ENCODE measurements at places on chromosomes 1 and 21. TPM values are rescaled to one million over a fixed set of nuclear protein-coding genes. Genes with fewer than 3 reads are reported as not detected.

The SLC2A5 gene
- total RNA-seq: 0.13 TPM

The PRDM16 gene
- total RNA-seq: 0.31 TPM

The CLDN17 gene
- total RNA-seq: not detected

The FCGR3A gene
- total RNA-seq: not detected

The CPLANE2 gene
- total RNA-seq: 3.8 TPM

The FAM78B gene
- total RNA-seq: 0.31 TPM

The NPHS2 gene
- total RNA-seq: not detected

The REN gene
- not detected for total RNA-seq

The ANKRD45 gene
- not detected for total RNA-seq

The FAM3B gene
- not detected for total RNA-seq

The IFI16 gene
- 4.8 TPM for total RNA-seq

The DENND2D gene
- 1.6 TPM for total RNA-seq

The CRYBG2 gene
- total RNA-seq: 0.90 TPM

The VAV3 gene
- 1.4 TPM for total RNA-seq

The RBM11 gene
- total RNA-seq: not detected

The SUSD4 gene
- total RNA-seq: 0.75 TPM

The FCRLB gene
- total RNA-seq: 2.0 TPM

The SLC45A1 gene
- 8.6 TPM for total RNA-seq

The CSF1 gene
- 18.1 TPM for total RNA-seq

The SLC16A4 gene
- total RNA-seq: 33.4 TPM

The MAP1LC3C gene
- total RNA-seq: not detected

The SYPL2 gene
- total RNA-seq: 0.13 TPM

The NEXN gene
- 7.0 TPM for total RNA-seq

The ACTL8 gene
- total RNA-seq: 1.7 TPM

The LRRC53 gene
- total RNA-seq: not detected

The TFF2 gene
- total RNA-seq: not detected

The RGS4 gene
- 0.31 TPM for total RNA-seq

The CADM3 gene
- 0.09 TPM for total RNA-seq

The MYBPH gene
- not detected for total RNA-seq

The CATSPERE gene
- total RNA-seq: 0.18 TPM

The C2CD4D gene
- total RNA-seq: not detected

The PROK1 gene
- not detected for total RNA-seq

The NBPF26 gene
- total RNA-seq: 5.1 TPM

The GBP7 gene
- not detected for total RNA-seq

The GPR157 gene
- 5.3 TPM for total RNA-seq

The TMEM240 gene
- 0.68 TPM for total RNA-seq

The CALML6 gene
- 0.24 TPM for total RNA-seq

The DENND2C gene
- total RNA-seq: 0.52 TPM

The GOLT1A gene
- 4.6 TPM for total RNA-seq
